Left kidney (tissue), 8 donors: ENCODE measurements at places on chromosomes 6 and 20. TPM values are rescaled to one million over a fixed set of nuclear protein-coding genes. Genes with fewer than 3 reads are reported as not detected.

Gene ULBP3
- polyA plus RNA-seq = 8.5 TPM

- DNase-seq = no peak
Measured at GRCh38 chr20:14716351-14716801, 379.0 kb upstream of the FLRT3 start.

Gene TFAP2B
- 15.3 TPM for polyA plus RNA-seq

GRCh38 chr6:106473812-106474211 lies 113.3 kb downstream of the CRYBG1 start:
- DNase-seq = no peak

GRCh38 chr20:266596-267562 lies 9.4 kb downstream of the DEFB132 start:
- peak; percentile 83 for DNase-seq

Gene RIN2
- 38.1 TPM for polyA plus RNA-seq

Gene ESR1
- 2.1 TPM for polyA plus RNA-seq

- DNase-seq = no peak
Measured at GRCh38 chr6:170073846-170074245, 217.0 kb downstream of the DLL1 start.
